ENCODE measurements at places on chromosomes 16 and 17.
A peak's percentile ranks its signal among the peaks of the same experiment; 100 is the strongest.

- DNase-seq, result no peak
Observed at GRCh38 chr17:17018612-17019429, 23.4 kb upstream of the MPRIP start.

DNA sequence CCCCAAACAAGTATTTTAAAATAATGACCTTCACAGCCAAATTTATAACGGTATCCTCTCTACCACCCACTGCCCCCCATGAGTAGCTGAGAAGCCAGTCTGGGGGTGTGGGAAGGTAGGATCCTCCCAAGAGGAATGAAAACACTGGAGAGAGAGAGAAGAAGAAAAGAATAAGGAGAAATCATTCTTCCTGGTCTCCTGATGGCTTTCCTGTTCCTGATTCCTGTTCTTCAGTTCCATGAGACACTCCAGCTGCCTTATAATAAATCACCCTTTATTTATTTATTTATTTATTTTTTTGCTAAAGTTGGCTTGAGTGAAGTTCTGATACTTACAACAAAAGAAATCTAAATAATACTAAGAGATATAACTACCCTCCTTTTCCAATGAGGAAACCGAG lies 56.4 kb upstream of the FAM20A start:
- no peak for DNase-seq

- DNase-seq, result no peak
Observed at GRCh38 chr16:24670623-24671454, 58.6 kb upstream of the TNRC6A start.

GRCh38 chr17:40015005-40015997 lies at the start of gene CSF3:
Gene CSF3, plus strand, starts transcription at chr17:40015440. Its CDS starts 35 bp downstream, at chr17:40015475.
- DNase-seq, result no peak

GRCh38 chr17:72955391-72956140 lies 136.9 kb downstream of the SLC39A11 start:
- no peak for DNase-seq

GRCh38 chr17:73261617-73261951 lies at the start of gene CPSF4L:
Gene CPSF4L, minus strand, starts transcription at chr17:73261880. Its CDS starts 62 bp downstream, at chr17:73261818.
- DNase-seq, result no peak

GRCh38 chr17:65294181-65294719 lies 157.1 kb downstream of the RGS9 start:
- DNase-seq, result peak; percentile 78

DNA sequence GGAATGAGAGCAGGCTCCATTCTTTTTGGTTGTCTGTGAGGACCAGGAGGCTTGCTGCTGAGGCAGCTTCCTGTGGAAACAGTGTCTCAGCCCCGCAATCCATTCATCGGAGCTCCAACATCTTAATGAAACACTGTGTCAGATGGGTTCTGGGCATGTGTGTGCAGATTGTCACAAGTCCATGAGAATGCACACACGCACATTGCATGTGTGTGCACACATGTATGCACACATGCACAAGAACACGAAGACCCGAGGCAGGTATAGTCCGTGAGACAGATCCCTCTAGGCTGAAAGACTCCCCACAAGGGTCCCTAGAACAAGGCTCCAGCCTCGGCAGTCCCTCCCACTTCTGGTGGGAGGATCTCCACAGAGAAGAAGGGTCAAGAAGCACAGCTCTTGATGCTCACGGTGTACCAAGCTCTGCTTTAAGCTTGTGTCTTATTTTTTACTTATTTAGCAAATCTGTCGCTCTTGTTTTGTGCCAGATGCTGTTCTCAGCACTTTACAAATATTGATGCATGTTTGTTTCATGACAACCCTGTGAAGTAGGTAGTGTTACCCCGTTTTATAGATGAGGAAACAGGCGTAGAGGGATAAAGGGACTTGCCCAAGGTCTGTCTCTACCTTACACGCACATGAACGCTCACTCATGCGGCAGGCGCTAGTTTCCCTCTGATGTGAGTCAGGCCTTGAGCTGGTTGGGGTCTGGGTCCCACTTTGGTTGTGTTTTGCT lies 213.1 kb downstream of the SEC14L1 start:
- DNase-seq, result no peak

DNA sequence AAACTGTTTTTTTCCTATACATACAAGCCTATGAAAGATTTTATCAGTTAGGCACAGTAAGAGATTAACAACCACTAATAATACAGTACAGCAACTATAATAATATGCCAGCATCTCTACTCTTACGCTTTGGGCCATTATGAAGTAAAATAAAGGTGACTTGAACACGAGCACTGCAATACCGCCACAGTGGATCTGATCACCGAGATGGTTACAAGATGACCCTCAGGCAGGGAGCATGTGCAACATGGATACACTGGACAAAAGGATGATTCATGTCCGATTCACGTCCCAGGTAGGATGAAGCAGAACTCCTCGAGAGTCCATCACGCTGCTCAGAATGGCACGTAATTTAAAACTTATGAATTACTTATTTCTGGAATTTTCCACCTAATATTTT lies 10.5 kb downstream of the PELP1 start:
- no peak for DNase-seq

DNA sequence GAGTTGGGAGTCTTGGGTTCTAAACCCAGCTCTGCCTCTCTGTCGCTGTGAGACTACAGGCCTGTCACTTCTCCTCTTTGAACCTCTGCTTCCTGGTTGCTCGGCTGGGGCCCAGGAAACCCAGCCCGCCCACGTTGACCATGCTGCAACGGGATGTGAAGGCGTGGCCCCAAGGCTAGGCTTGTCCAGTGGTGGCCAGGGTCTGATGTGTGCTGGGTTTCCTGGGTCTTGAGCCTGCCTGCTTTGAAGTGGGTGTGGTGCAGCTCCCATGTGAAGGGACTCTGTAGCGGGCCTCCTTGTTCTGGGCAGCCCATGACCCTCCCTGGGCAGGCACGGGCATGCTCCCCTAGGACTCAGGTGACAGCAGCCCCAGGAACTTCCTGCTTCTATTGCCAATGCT lies 82.3 kb downstream of the SDR42E1 start:
- DNase-seq, result no peak

- DNase-seq, result no peak
Observed at GRCh38 chr17:59151591-59151990, 3.4 kb downstream of the SKA2 start.

GRCh38 chr17:78774956-78775571 lies 7.0 kb downstream of the CYTH1 start:
- no peak for DNase-seq

- DNase-seq, result no peak
Observed at GRCh38 chr17:68771867-68772515, 170.8 kb upstream of the FAM20A start.

- peak; percentile 57 for DNase-seq
Observed at GRCh38 chr17:63151941-63152523, 186.0 kb downstream of the TANC2 start.

DNA sequence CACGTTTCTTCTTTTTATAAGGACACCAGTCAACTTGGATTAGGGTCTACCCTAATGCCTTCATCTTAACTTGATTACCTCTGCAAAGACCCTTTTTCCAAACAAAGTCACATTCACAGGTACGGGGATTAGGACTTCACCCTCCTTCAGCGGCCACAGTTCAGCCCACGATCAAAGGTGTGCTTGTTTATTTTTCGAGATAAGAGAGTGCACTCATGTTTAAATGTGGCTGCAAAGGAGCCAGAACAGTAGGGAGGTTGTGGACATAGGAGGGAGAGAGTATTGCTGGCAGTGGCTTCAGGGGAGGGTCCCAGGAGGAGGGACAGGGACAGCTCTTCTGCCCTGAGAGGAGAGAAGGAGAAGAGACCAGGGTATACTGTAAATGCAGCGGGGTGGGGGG lies 46.7 kb downstream of the MGAT5B start:
- DNase-seq, result no peak

- no peak for DNase-seq
Observed at GRCh38 chr16:50709061-50709684, 15.8 kb downstream of the NOD2 start.

DNA sequence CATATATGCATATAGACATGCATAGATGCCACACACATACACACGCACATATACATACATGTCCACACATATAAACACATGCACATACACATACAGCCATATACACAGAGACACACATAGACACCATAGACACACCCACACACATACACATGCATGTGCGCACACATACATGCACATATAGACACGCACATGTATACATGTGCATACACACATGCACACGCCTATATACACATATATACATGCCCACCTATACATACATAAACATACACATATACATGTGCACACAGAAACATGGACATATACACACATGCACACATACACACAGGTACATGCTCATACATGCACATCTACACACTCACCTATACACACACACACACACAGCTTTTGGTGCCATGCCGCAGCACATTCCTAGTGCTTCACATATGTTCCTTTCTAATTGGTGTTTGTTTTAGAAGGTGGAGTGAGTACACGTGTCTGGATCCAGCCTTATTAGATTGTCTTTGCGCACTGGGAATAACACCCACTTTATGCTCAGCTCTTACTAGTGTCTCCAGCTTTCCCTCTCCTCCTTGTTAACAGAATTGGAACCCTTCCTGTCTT lies 198.0 kb downstream of the RPTOR start:
- DNase-seq, result no peak

GRCh38 chr17:63434951-63435571 lies 11.0 kb downstream of the CYB561 start:
- DNase-seq, result no peak

DNA sequence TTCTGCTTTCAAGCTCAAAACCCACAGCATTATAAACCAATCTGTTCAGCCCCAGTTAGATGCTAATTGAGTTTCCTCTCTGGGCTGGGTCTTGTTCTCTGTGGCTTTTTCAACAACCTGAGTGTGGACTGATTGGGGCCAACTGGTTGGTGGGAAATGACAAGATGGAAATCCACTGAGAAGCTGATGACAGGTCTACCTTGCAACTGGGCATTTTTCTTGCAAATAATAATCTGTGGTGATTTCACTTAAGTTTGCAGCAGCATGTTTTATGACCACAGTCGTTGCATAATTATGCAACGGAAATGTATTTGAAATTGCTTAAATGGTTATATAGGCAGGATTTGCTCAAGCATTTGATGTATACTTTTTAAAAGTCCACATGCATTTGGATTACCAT lies 69.9 kb downstream of the AKAP1 start:
- no peak for DNase-seq

- no peak for DNase-seq
Observed at GRCh38 chr16:21617607-21618006, 18.2 kb downstream of the METTL9 start.

- peak; percentile 63 for DNase-seq
Observed at GRCh38 chr17:29807520-29808361, 122.3 kb downstream of the SSH2 start.

DNA sequence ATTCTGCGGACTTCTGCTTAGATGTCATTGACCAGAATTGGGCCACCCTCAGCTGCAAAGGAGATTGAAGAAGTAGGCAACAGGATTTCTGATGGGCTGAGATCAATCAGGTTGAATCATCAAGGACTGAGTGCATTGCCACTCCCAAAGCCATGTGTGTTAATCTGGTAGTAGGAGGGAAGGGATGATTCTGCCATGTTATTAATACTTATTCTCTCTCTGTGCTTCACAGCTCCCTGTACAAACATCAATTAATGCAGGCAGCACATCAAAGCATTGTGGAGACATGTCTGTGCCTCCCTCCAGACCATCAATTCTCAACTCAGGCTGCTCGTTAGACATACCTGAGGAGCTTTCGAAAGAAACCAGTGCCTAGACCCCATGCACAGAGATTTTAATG lies 11.6 kb downstream of the LRRC3C start:
- DNase-seq, result no peak

GRCh38 chr17:65987988-65988387 lies 203.9 kb downstream of the CEP112 start:
- DNase-seq, result no peak

GRCh38 chr17:29572691-29573557 lies 4.4 kb downstream of the TP53I13 start:
- peak; percentile 56 for DNase-seq

GRCh38 chr17:15291674-15292361 lies 26.7 kb upstream of the PMP22 start:
- no peak for DNase-seq

- DNase-seq, result no peak
Observed at GRCh38 chr16:28977703-28978662, 3.4 kb downstream of the SPNS1 start.

DNA sequence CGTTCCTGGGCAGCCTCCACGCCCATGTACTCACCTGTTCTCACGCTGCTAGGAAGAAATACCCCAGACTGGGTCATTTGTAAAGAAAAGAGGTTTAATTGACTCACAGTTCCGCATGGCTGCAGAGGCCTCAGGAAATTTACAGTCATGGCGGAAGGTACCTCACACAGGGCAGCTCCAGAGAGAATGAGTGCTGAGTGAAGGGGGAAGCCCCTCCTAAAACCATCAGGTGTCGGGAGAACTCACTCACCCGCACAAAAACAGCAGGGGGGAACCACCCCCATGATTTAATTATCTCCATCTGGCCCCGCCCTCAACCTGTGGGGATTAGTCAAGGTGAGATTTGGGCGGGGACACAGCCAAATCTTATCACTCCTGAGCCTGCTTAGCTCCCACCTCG lies 18.2 kb downstream of the RAB40C start:
- no peak for DNase-seq

GRCh38 chr17:41329279-41329948 lies 13.9 kb upstream of the KRTAP17-1 start:
- peak; percentile 48 for DNase-seq

GRCh38 chr17:65345261-65346005 lies 208.3 kb downstream of the RGS9 start:
- DNase-seq, result peak; percentile 57

- no peak for DNase-seq
Observed at GRCh38 chr17:8007836-8008235, 5.4 kb downstream of the GUCY2D start.

DNA sequence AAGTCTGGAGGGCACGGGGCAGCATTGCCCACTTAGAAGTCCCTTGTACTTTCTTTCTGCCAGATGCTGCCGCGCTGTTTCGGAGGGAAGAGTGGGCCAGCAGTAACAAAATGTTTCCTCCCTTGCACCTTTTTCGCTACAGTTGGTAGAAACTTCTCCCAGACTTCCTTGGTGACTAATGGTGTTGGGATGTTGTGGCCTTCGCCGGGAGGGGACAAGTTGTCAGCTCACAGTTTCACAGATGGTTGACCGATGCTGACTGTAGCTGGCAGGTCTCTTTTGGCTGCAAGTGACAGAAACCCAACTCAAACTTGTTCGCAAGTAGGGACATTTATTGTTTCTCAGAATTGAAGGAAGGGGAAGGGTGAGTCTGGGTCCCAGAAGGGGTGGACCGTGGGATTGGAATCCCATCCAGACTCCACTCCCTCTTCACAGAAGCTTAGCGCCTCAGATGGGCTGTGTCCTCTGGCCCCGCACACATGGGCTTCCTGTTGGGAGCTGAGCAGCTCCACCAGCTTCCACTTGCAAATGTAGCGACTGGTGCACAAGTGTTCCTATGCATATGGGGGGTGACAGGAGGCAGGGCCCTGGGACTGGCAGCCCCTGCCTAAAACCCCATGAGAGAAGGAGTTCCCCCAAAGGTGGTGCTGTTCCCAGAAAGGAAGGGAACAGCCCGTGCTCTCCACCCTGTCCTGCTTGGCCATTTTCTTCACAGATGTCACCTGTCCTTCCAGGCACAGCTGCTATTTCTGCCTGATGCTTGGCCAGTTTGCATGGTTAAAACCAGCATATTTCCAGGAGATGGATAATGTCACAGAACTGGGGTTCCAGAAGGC lies 30.9 kb upstream of the RPRML start:
- no peak for DNase-seq

- DNase-seq, result no peak
Observed at GRCh38 chr16:57196753-57197152, 10.6 kb downstream of the RSPRY1 start.

GRCh38 chr17:78143214-78144146 lies 2.7 kb upstream of the C17orf99 start:
- no peak for DNase-seq

- no peak for DNase-seq
Observed at GRCh38 chr17:77228241-77228752, 87.5 kb downstream of the SEC14L1 start.

Measured in COLO829 (cell line).